HS-5 (cell line): ENCODE measurements at places on chromosomes 2 and 18.

GRCh38 chr2:239190921-239191885, 209.6 kb downstream of the HDAC4 start:
- DNase-seq, result no peak

- no peak for DNase-seq
Measured at GRCh38 chr18:55838841-55839240, 250.8 kb upstream of the TCF4 start.

DNA sequence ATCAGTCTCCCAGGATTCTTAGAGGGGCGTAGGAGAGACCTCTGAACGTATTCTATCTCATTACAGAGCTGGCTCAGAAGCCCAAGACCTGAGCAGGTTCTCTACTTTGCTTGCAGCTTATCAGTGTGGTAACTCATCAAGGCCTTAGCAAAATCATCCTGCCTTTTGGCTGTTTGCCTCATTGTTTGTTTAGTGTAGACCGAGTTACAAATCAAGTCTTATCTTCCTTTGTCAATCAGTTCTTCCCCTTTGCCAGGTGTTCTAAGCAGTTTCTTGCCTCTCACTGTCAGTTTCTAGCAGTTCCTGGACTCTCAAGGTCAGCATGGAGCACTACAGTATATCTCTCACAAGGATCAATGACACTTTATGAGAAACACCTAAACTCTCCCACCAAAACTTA, 30.9 kb upstream of the NAB1 start:
- no peak for DNase-seq

DNA sequence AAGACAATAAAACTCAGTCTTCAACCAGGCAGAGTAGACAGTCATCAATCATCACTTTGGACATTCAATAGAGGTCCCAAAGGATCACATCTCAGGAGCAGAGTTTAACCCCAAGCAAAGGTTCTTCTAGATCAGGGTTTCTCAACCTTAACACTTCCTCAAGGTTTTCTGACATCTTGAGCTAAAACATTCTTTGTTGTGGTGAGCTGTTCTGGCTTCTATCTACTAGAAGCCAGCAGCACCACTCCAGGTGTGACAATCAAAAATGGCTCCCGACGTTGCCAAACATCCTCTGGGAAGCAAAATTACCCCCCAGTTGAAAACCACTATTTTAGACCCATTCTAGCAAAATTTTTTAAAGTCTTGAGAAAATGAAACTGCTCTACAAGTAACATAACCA, 22.0 kb downstream of the RTTN start:
- DNase-seq, result no peak

- DNase-seq, result no peak
Measured at GRCh38 chr2:142462306-142462705, 331.5 kb upstream of the LRP1B start.

GRCh38 chr2:239688840-239689239, 288.0 kb upstream of the HDAC4 start:
- no peak for DNase-seq

- peak; percentile 2 for DNase-seq
Measured at GRCh38 chr2:103959174-103960128, 894.5 kb upstream of the POU3F3 start.
